ENCODE measurements at places on chromosomes 1 and 21.
A peak's percentile ranks its signal among the peaks of the same experiment; 100 is the strongest.

DNA sequence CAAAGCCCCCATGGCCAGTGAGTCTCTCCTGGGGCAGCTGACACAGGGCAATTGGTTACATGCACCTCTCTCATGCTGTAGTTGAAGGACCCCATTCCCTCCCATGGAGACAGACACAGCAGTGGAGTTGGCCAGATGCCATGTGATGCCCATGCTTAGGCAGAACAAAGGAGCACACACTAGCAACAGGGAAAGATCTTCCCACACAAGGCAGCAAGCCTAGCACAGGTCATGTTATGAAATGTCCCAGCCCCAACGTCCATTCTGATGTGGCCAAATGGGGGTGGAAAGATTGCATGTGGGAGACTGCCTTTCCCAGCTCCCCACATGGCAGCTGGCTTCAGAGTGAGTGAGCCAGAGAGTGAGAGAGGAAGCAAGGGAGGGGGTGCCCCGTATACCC lies 34.5 kb downstream of the AADACL4 start:
- no peak for DNase-seq

DNA sequence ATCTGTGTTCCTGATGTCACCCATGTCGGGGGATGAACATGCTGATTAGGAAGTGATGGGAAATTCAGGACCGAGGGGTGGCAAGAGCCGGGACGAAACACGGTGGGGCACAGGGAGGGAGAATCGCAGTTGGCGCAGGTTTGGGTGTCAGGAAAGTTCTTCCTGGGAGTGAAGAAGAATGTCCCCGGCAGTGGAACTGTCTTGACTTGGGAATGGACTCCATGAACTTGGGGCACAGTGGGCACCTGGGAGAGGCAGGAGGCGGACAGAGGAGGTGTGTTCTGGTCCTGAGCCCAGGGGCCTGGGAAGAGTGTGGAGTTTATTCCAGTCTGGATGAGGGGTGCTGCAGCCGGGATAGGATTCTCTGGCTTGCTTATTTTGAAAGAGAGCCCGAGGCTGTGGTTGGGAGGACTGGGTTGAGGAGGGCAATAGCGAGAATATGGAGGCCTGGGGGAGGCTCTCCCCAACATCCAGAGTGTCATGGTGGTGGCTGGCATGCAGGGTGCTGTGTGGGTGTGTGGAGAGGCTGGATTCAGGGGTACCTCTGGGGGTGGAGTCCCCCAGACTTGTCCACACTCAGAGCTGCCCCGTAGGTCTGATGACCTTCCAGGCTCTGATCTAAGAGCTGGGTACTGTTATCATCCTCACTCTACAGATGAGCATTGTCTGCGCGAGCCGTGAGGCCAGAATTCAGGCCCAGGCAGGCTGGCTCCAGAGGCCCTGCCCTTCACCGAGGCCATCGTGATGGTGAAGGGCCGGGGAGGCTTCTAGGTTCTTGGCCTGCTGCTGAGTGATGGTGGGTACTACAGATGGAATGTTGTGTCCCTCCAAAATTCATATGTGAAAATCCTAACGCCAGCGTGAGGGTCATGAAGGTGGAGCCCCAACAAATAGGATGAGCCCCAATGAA lies 274.5 kb upstream of the C1orf174 start:
- no peak for DNase-seq

GRCh38 chr1:69569576-69570328 lies 2.0 kb downstream of the LRRC7 start:
- peak; percentile 7 for DNase-seq

GRCh38 chr1:153752571-153753195 lies 22.5 kb upstream of the SLC27A3 start:
- no peak for DNase-seq

GRCh38 chr1:76084029-76084627 lies 9.6 kb downstream of the ST6GALNAC3 start:
- no peak for DNase-seq

GRCh38 chr21:33261635-33262034 lies 4.5 kb upstream of the IL10RB start:
- no peak for DNase-seq

DNA sequence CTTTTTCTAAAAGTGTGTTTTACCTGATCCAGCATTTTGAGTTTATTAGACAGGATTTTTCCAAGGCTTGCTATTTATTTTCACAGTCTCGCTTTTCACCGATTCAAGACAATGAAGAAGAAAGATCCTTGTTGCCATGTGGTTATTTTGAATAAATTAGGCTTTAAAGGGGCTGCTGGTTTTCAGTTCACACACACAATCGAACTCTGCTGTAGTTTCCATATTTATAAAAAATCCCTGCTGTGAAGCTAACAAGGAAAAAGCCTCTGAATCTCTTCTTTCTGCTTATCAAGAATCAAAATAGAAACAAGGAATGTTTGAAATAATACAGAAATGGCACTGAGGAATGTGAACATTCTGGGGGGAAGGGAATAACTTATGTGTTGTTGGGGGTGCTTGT lies 102.5 kb upstream of the KAZN start:
- no peak for DNase-seq

DNA sequence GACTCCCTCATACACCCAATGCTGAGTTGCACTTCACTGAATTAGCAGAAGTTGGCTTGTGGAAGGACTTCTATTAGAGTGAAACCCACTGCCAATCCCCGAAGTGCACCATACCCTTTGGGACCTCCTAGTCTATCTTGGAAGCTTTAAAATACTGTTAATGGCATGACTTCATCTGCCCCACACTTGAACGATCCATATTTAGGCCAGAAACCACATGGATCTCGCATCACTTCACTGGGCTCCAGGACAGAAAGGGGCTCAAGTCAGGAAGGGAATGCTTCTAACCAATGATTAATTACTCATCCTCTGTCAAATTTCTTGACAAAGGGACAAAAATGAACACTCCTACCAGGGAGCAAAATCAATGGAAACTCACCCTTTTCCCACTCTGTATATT lies 69.1 kb downstream of the BCAR3 start:
- no peak for DNase-seq

DNA sequence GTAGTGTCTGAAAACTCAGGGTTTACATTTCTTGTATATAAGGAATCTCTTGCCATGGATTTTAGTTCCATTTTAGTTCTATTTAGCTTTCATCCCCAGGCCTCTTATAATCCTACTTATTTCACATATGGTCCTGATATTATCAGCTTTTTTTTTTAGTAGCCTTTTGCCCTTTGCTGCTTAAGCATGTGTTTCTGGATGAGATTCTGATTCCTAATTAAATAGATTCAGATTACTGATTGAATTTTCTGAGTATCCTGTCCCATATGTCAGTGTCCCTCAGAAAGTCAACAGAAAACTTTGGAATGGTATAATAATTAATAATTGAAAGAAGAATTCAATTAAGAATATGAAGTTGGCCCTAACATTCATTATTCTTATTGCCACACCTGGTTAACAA lies 134.7 kb upstream of the HOOK1 start:
- no peak for DNase-seq

DNA sequence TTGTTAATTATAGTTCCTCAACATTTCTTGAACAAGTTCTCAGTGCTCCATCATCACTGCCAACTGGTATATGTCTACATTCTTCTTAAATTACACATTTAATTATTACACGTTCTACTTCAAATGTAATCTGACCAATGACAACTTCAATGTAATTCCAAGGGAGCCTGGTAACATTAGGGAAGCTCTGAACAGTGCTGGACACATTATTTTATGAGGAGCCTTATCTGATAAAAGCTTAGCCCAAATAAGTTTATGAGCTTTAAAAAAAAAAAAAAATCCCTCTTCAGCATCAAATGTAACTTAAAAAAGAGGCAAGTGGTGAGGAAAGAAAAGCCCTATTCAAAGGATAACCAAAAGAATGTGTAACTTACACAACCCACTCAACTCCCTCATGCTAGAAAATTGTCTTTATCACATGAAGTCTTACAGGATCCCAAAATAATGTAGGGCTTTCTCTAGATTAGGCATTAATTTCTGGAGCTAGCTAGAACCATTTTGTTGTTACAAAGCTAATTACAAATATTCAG lies 35.2 kb upstream of the ABCA4 start:
- DNase-seq = no peak
